ENCODE measurements at places on chromosomes 4 and X.

GRCh38 chr4:101475246-101475645, 127.9 kb upstream of the PPP3CA start:
- H3K4me3 ChIP-seq = no peak overlapping the region
- H3K4me1 ChIP-seq = no peaks in the 10 kb centered on the region
- no peaks in the 10 kb centered on the region for H3K36me3 ChIP-seq
- H3K27ac ChIP-seq = no peak overlapping the region
- H3K27me3 ChIP-seq = no peaks in the 10 kb centered on the region

GRCh38 chrX:56519642-56520041, 43.8 kb upstream of the UBQLN2 start:
- no peaks in the 10 kb centered on the region for H3K27me3 ChIP-seq
- no peak overlapping the region for H3K4me3 ChIP-seq
- H3K36me3 ChIP-seq = no peaks in the 10 kb centered on the region
- H3K27ac ChIP-seq = no peak overlapping the region
- no peak for DNase-seq

DNA sequence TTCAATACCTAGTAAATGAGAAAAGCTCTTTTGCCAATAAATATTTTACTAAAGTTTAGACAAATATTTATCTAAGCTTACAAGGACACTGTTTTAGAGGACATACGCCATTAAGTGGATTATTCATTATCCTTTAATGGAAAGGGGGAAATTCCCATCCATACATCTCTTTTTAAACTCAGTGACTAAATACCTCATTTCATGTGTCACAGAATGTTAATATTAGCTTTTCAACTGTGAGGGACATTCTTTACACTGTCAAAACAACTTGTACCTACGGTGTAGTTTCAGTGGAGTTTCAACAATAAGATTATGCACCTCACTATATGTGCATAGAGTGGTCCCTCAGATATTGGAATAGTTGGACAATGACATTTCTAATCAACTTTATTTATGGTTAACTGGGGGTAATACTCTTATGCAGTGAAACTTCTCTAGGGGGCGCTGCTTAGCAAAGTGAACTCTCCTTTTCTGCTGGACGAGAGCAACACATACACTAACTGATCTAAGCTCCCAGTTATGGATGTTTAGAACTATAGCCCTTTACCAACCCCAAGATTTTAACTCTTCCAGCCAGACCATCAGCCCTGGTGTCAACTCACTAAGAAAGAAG, 9.7 kb downstream of the HS6ST2 start:
- H3K27ac ChIP-seq = no peak overlapping the region
- H3K4me1 ChIP-seq = no peaks in the 10 kb centered on the region
- no peak for DNase-seq
- H3K27me3 ChIP-seq = no peaks in the 10 kb centered on the region

DNA sequence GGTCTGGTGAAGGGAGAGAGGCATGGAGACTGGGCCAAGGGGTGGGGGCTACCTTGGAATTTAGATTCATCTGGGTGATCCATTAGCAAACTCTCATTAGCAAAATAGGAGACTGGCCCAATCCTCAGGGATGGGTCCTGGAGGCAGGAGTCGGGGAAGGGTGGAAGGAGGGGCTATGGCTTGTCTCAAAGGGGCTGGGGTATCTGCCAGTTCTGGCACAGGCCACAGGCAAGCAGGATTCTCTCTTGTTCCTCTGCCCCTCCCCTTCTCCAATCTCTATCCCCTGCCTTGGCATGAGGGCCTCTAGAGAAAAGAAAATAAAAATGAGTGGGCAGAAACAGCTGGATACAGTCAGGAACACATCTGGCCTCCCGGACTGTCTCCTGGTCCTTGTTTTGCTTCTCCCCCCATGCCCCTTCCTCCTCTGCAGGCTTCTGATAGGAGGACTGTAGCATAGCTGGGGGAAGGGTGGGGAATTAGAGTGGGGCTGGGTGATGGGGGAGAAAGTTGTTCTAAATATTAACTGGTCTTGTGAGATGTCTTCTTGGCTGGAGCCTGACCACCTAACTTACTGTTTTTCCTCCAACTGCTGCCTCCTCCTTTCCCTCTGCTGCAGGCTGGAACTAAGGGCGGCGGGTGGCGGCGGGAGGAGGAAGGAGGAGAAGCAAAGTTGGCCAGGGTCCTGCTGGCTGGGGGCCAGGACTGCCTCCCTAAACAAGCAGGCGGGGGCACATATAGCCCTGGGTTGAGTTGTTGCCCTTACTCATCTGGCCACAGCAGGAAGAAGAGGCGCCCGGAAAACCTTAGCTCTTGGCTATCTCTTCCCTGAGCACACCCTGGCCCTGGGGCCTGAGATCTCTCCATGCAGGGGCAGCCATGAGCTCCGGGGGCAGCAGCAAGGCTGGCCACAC, 53.3 kb upstream of the LAS1L start:
- H3K36me3 ChIP-seq = no peaks in the 10 kb centered on the region
- no peak for DNase-seq
- H3K27me3 ChIP-seq = no peaks in the 10 kb centered on the region

- no peak overlapping the region for H3K27ac ChIP-seq
- DNase-seq = no peak
- H3K27me3 ChIP-seq = no peaks in the 10 kb centered on the region
These were observed 221.3 kb downstream of the RAB28 start for GRCh38 chr4:13262816-13263215.

DNA sequence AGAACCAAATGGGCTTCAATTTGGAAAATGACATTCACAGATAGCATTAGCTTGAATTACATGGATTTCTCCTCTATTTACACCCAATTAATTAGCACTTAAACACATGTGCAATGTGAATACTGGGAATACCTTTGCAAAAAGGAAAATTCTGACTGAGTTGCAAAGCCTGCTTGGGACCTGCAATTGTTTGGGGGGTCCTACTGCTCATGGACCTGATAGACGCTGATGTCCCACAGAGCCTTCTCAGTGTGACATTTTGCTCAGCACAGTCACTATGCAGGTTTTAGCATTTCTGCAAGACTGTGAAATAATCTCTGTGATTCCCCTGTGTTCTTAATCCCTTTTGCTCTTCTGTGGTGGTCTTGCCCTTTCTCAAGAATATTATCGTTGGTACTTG, 101.2 kb upstream of the PGRMC2 start:
- no peaks in the 10 kb centered on the region for H3K4me1 ChIP-seq
- H3K36me3 ChIP-seq = no peaks in the 10 kb centered on the region
- no peak overlapping the region for H3K4me3 ChIP-seq
- no peak overlapping the region for H3K27ac ChIP-seq
- no peak for DNase-seq
- H3K27me3 ChIP-seq = no peaks in the 10 kb centered on the region

DNA sequence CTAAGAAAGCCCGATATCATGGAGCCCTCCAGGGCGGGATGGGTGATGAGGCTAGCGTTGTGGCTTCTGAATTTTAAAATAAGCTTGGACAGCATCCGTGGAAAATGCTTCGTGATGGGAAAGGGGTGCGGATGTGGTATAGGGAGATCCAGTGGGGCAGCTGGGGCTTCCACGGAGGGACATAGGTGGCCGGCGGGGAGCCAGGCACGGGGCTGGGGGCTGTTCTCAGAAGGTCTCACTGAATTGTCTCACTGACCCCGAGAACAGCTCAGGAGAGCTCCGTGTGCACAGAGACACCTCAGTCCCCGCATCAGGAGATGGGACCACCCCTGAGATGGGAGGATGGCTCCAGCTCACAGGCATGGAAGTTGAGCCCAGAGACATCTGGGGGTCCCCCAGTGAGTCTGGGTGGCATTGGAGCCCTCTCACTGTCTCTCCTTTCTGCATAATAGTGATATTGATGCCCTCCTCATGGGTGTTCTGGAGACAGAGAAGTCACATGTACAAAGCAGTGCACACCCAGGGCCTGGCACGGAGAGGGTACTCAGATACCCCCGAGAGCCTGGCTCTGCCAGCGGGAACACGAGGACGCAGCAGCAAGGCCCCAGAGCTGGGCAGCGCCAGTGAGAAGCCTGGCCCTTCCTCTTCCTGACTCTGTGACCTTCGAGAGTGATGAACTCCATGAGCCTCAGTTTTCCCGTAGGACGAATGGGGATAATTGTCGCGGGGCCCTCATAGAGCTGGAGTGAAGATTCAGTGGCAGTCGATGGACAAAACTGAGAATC, 70.6 kb upstream of the PSAPL1 start:
- DNase-seq = no peak
- H3K36me3 ChIP-seq = no peaks in the 10 kb centered on the region
- no peak overlapping the region for H3K27ac ChIP-seq
- no peak overlapping the region for H3K4me3 ChIP-seq
- H3K4me1 ChIP-seq = no peaks in the 10 kb centered on the region
- no peaks in the 10 kb centered on the region for H3K27me3 ChIP-seq

All from CD8-positive, alpha-beta memory T cell (primary cell).